Activated naive CD8-positive, alpha-beta T cell treated with anti-CD3 and anti-CD28 coated beads, Interleukin-2, amount 10 ng/mL, durations not matched to agents 7 days and 5 days (primary cell): ENCODE measurements at places on chromosomes 12 and 14. TPM values are rescaled to one million over a fixed set of nuclear protein-coding genes. Genes with fewer than 3 reads are reported as not detected.

GRCh38 chr14:24839617-24840203, 205.7 kb upstream of the GZMB start:
- H3K27me3 ChIP-seq = peaks cover 19% of the 10 kb centered on the region
- no peak for DNase-seq
- H3K4me1 ChIP-seq = no peaks in the 10 kb centered on the region
- H3K36me3 ChIP-seq = no peaks in the 10 kb centered on the region
- H3K27ac ChIP-seq = no peak overlapping the region

- H3K4me3 ChIP-seq = peak overlapping the region; percentile 31
- H3K4me1 ChIP-seq = peaks cover 11% of the 10 kb centered on the region
- DNase-seq = no peak
- peaks cover 4% of the 10 kb centered on the region for H3K27me3 ChIP-seq
These were observed 382.3 kb downstream of the PCNX1 start for GRCh38 chr14:71289536-71289935.

SPX gene
- 0.11 TPM for total RNA-seq

DNA sequence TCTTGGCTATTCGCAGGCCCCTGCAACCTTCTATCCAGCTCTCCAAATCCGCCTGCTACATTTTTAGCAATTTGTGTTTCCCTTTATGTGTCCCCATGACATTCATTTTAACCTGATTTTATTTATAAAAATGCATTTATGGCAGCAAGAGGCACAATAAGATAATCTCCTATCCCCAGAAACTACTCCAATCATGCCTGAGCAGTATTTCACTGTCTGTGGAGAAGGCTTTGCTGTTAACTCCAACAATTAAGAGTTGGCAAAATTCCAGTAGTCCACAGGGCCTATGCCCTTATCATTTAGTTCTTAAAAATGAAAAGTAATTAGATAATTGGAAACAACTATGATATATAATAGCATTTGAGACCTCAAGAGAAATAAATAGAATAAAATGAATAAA, 462.4 kb downstream of the TRHDE start:
- no peaks in the 10 kb centered on the region for H3K4me1 ChIP-seq
- DNase-seq = no peak
- H3K27me3 ChIP-seq = no peaks in the 10 kb centered on the region

DNA sequence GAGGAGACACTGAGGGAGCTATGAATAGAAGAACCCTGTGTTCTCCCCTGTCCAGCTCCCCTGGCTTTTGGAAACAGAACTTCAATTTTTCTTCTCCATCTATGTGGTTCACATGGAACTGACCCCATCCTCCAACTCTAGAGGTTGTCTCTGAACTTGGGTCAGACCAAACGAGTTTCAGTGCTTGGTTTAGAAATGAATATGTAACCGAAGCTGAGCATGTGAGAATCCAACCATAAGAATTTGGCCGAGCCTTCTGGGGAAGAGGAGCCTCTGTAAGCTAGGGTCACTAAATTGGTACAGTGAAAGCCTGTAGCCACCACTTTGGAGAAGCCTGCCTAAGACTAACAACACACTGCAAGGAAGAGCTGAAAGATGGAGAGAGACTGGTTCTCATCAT, 464.4 kb downstream of the ZFP36L1 start:
- H3K27me3 ChIP-seq = no peaks in the 10 kb centered on the region
- H3K36me3 ChIP-seq = peaks cover 4% of the 10 kb centered on the region
- no peak for DNase-seq
- no peak overlapping the region for H3K27ac ChIP-seq
- no peak overlapping the region for H3K4me3 ChIP-seq

DNA sequence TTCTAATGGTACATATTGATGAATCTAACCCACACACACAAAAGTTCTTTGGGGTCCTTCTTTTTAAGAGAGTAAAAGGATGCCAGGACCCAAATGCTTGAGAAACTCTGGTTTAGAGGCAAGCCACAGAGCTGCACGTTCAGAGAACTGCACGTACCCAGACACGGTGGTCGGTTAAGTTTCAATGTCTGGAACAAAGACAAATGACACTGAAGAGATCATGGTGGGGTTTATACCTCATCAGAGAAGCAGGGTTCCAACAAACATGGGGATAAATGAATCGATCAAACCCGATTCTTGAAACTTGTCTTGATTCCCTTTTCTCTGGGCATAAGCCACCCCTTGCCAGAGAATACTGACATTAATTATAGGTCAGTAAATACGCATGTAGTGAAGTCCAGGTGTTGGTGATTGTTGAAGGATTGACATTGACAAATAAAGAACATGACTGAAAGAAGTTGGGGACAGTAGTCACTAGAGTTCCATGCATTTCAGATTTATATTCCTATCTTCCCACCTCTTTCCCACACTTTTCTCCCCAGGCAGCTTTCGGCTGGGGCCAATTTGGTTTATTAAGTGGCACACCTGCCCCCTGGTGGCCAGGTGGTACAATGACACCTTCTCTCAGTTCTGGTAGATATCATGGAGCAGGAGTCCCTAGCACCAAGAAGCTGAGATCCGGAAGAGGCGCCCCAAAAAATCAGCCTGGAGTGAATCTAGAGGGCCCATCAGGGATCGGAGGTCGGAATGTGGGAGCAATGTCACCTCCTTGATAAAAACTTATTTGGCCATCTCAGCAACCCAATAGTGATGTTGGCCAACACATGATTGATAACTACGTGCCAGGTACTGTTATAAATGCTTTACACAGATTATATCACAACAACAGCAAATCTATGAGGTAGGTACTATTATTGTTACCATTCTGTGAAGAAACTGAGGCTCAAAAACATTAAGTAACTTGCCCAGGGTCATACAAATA, 17.8 kb upstream of the HDAC7 start:
- peak; percentile 74 for DNase-seq
- no peaks in the 10 kb centered on the region for H3K36me3 ChIP-seq
- peak overlapping the region; percentile 62 for H3K27ac ChIP-seq

- H3K36me3 ChIP-seq = no peaks in the 10 kb centered on the region
- H3K27ac ChIP-seq = no peak overlapping the region
- peaks cover 9% of the 10 kb centered on the region for H3K4me1 ChIP-seq
- DNase-seq = no peak
These were observed 28.4 kb downstream of the SLC7A8 start for GRCh38 chr14:23154964-23155587.

SLC38A2 gene
- 227 TPM for total RNA-seq

DNA sequence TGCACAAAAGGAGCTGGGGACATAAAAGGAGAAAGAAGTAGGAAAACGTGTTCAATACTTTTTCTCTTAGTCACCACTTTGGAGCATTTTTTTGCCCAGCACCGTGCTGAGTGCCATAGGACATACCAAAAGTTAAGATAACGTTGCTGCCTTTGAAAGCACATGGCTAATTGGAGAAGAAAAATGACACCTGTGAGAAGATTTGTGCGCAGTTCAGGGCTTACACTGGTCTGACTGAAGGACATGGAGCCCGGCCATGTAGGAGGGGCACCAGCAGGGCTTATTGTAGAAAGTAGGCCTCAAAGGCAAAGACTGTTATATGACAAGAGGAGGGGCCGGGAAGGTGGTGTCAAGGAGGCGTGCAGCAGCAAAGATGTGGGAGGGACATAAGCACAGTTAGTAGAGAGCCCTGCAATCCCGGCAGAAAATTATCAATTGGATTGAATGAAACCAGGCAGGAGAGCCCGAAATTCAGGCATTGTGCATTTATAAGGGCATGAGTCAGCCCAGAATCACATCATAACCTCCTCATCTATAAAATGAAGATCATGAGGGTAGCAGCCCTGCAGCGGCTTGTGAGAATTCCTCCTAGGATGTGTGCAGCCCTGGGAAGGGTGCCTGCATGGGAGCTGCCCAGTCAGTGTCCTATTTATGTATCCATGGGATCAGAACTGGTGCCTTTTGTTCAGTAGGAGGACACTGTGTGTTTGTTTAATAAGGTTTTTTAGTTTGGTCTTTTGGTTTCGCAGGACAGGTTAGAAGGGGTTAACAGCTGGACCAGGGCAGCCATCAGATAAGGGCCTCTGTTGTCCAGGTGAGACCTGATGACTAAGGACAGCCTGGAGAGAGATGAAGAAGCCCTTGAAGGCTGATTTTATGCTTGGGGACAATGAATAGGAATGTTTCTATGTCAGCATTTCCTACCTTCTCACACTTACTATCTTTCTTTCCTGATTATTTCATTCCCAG, 122.4 kb downstream of the GPR135 start:
- H3K27me3 ChIP-seq = no peaks in the 10 kb centered on the region
- H3K4me1 ChIP-seq = no peaks in the 10 kb centered on the region
- no peak overlapping the region for H3K4me3 ChIP-seq
- H3K36me3 ChIP-seq = peaks cover 20% of the 10 kb centered on the region

SERPINA9 gene
- total RNA-seq = not detected

- no peak for DNase-seq
- peak overlapping the region; percentile 53 for H3K4me3 ChIP-seq
- no peaks in the 10 kb centered on the region for H3K36me3 ChIP-seq
- peaks cover 76% of the 10 kb centered on the region for H3K27me3 ChIP-seq
- peaks cover 2% of the 10 kb centered on the region for H3K4me1 ChIP-seq
These were observed 768 bp downstream of the DBX2 start for GRCh38 chr12:45049912-45050750.

SPIC gene
- total RNA-seq = not detected

GRCh38 chr14:98888927-98889835, 382.8 kb downstream of the BCL11B start:
- H3K4me3 ChIP-seq = no peak overlapping the region
- peaks cover 4% of the 10 kb centered on the region for H3K27me3 ChIP-seq
- H3K4me1 ChIP-seq = no peaks in the 10 kb centered on the region

DNA sequence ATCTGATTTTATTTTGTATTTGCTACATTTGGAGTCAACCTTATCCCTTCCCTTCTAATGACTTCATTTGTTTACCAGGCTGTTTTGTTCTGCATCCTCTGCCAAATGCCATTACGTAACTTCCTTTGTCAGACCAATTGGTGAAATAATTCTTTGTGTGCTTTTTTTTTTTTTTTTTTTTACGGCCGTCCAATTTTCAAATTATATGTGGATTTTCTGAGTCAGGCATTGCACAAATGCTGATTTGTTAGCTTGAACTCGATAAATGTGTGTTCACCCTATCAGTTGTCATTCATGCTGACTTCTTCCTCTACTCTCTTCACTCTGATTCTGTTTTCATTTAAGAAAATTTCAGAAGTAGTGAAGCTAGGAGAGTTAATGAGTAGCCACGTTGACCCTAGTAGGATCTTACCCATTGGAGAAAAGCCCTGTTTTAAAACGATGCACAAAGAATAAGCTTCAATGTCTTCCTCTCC, 386.2 kb downstream of the DIO2 start:
- H3K4me1 ChIP-seq = no peaks in the 10 kb centered on the region
- no peak overlapping the region for H3K27ac ChIP-seq
- DNase-seq = no peak
- H3K36me3 ChIP-seq = no peaks in the 10 kb centered on the region

SERPINA5 gene
- not detected for total RNA-seq

A2ML1 gene
- not detected for total RNA-seq

- no peak overlapping the region for H3K4me3 ChIP-seq
- H3K36me3 ChIP-seq = no peaks in the 10 kb centered on the region
- H3K27me3 ChIP-seq = peaks cover 79% of the 10 kb centered on the region
- no peak overlapping the region for H3K27ac ChIP-seq
- no peak for DNase-seq
These were observed 1.5 kb upstream of the KRT7 start for GRCh38 chr12:52231305-52232202.

DNA sequence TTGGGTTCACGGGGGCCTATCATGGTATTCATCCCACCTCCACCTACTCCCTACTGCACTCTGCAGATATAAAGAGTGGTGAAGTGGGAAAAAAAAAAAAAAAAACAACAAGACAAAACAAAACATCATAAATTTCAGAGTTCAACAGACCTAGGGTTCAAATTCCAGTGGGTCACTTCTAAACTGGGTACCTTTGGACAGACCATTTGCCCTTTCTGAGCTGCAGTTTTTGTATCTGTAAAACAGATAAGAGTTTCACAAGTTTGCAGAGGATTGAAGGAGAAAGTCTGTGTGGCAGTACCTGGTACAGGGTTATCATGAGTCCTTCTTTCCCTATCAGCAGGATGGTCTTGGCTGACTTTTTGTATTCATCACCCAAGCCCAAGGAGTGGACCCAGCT, 211.2 kb upstream of the EEA1 start:
- H3K4me1 ChIP-seq = peaks cover 10% of the 10 kb centered on the region
- H3K27me3 ChIP-seq = peaks cover 9% of the 10 kb centered on the region
- DNase-seq = no peak
- H3K27ac ChIP-seq = no peak overlapping the region
- H3K36me3 ChIP-seq = peaks cover 3% of the 10 kb centered on the region

GRCh38 chr12:93583627-93584392, 11.3 kb downstream of the SOCS2 start:
- H3K4me1 ChIP-seq = peaks cover 21% of the 10 kb centered on the region
- H3K27me3 ChIP-seq = peaks cover 2% of the 10 kb centered on the region
- H3K4me3 ChIP-seq = no peak overlapping the region
- H3K27ac ChIP-seq = no peak overlapping the region

GRCh38 chr14:72892879-72893635, 844 bp downstream of the DPF3 start:
- H3K27me3 ChIP-seq = peaks cover 51% of the 10 kb centered on the region
- DNase-seq = peak; percentile 69
- peak overlapping the region; percentile 90 for H3K4me3 ChIP-seq
